A549 treated with CpdA at 1 μM for 4 hours (cell line): ENCODE measurements at places on chromosomes 4 and X. TPM values are rescaled to one million over a fixed set of nuclear protein-coding genes. Genes with fewer than 3 reads are reported as not detected.

BMPR1B gene
- total RNA-seq, result 4.5 to 9.0 TPM (median 7.4 TPM) in 5 replicates

F8A1 gene
- total RNA-seq, result 57.7 to 98.9 TPM (median 87.7 TPM) in 5 replicates

POLN gene
- total RNA-seq, result 0.40 to 0.79 TPM (median 0.55 TPM) in 5 replicates

RIPPLY1 gene
- 0.07 to 0.14 TPM in 2 of 5 replicates, not detected in the others for total RNA-seq

GPC4 gene
- 0.02 to 0.03 TPM (median 0.02 TPM) in 3 of 5 replicates, not detected in the others for total RNA-seq

CXCL1 gene
- 11.7 to 16.3 TPM (median 14.8 TPM) in 5 replicates for total RNA-seq

CLIC2 gene
- 0.12 to 0.19 TPM (median 0.14 TPM) in 4 of 5 replicates, not detected in the other for total RNA-seq

FHIP1A gene
- total RNA-seq, result 0.05 to 0.43 TPM (median 0.08 TPM) in 5 replicates

HELT gene
- total RNA-seq, result 0.17 TPM in 1 of 5 replicates, not detected in the others

NEIL3 gene
- 13.7 to 16.3 TPM (median 15.4 TPM) in 5 replicates for total RNA-seq

PPP4R3C gene
- total RNA-seq, result not detected in 5 replicates

TXK gene
- total RNA-seq, result 0.14 to 0.34 TPM (median 0.16 TPM) in 5 replicates

GBA3 gene
- not detected in 5 replicates for total RNA-seq

HTN1 gene
- total RNA-seq, result not detected in 5 replicates

CCDC120 gene
- total RNA-seq, result 3.2 to 4.7 TPM (median 3.6 TPM) in 5 replicates

SHROOM3 gene
- total RNA-seq, result 2.9 to 4.5 TPM (median 4.4 TPM) in 5 replicates

GSX2 gene
- not detected in 5 replicates for total RNA-seq

ALG13 gene
- total RNA-seq, result 51.5 to 73.5 TPM (median 52.8 TPM) in 5 replicates

CC2D2A gene
- total RNA-seq, result 10.0 to 14.3 TPM (median 12.9 TPM) in 5 replicates

MECP2 gene
- total RNA-seq, result 17.0 to 20.7 TPM (median 20.1 TPM) in 5 replicates

RNF175 gene
- total RNA-seq, result not detected in 5 replicates

GUF1 gene
- 8.4 to 10.7 TPM (median 8.6 TPM) in 5 replicates for total RNA-seq

TAF7L gene
- 0.06 to 0.15 TPM (median 0.09 TPM) in 4 of 5 replicates, not detected in the other for total RNA-seq

XPNPEP2 gene
- total RNA-seq, result not detected in 5 replicates

HMX1 gene
- 0.13 to 0.21 TPM (median 0.13 TPM) in 4 of 5 replicates, not detected in the other for total RNA-seq

RAB33B gene
- total RNA-seq, result 1.8 to 2.8 TPM (median 2.2 TPM) in 5 replicates

SHISA3 gene
- total RNA-seq, result not detected in 5 replicates

CYSLTR1 gene
- total RNA-seq, result not detected in 5 replicates

PPP2R2C gene
- 33.0 to 40.4 TPM (median 38.6 TPM) in 5 replicates for total RNA-seq

CORIN gene
- total RNA-seq, result not detected in 5 replicates

CT55 gene
- not detected in 5 replicates for total RNA-seq

SOWAHD gene
- 0.09 to 0.14 TPM (median 0.13 TPM) in 4 of 5 replicates, not detected in the other for total RNA-seq

LEF1 gene
- 0.07 TPM in 1 of 5 replicates, not detected in the others for total RNA-seq

PLAC8 gene
- total RNA-seq, result 0.93 to 1.3 TPM (median 1.0 TPM) in 5 replicates

TEC gene
- 1.1 to 1.8 TPM (median 1.7 TPM) in 5 replicates for total RNA-seq

CT45A1 gene
- total RNA-seq, result 0.11 TPM in 1 of 5 replicates, not detected in the others

MAGEA9B gene
- not detected in 5 replicates for total RNA-seq

SGMS2 gene
- total RNA-seq, result 14.6 to 22.7 TPM (median 19.9 TPM) in 5 replicates

PHOX2B gene
- total RNA-seq, result not detected in 5 replicates

TEX13C gene
- 0.02 TPM in 1 of 5 replicates, not detected in the others for total RNA-seq

ESX1 gene
- total RNA-seq, result 0.09 TPM in 1 of 5 replicates, not detected in the others

GC gene
- 0.39 TPM in 1 of 5 replicates, not detected in the others for total RNA-seq

TRPC5OS gene
- total RNA-seq, result not detected in 5 replicates

GAGE12H gene
- total RNA-seq, result not detected in 5 replicates

TSC22D3 gene
- 18.2 to 23.7 TPM (median 21.3 TPM) in 5 replicates for total RNA-seq

C4orf51 gene
- not detected in 5 replicates for total RNA-seq
